ENCODE measurements at places on chromosomes 3 and 15.

DNA sequence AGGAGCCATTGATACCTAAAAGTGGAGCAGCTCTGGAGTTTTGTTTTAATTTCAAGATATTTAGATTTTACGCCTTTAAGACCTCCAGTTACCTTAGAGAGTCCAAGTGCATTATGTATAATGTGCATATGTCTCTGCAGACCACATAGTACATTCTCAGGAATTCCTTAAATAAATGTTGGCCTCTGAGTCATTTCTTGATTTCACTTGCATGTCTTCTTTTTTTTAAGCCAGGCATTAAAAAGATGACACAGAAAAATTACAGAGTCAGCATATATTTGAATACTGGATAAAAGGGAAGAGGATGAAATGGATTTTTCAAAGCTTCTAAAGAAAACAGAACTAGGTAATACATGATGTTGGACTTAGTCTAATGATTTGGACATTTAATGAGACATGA, 125.2 kb downstream of the TMCO5A start:
- no peak for DNase-seq

GRCh38 chr3:156317462-156318074, 197.2 kb downstream of the KCNAB1 start:
- DNase-seq = no peak

DNA sequence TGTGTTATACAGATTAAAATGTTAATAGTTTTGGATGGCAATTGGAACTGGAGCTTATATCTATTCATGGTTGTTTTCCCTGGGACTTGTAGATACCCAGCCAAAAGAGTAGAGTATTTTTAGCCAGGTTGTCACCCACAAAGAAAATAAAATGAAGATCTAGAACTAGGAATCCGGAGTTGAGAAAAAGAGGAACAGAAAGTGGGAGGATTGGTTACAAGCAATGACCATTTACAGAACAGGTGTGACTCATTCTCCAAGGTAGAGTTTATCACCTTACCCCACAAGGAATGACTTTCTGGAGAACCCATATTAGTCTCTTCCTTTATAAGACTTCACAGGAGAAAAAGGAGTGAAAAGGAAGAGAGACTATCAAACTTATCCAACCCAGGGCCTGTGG, 99.8 kb downstream of the TMEM108 start:
- no peak for DNase-seq

- no peak for DNase-seq
Measured at GRCh38 chr3:150913133-150913922, 8.1 kb upstream of the MINDY4B start.

DNA sequence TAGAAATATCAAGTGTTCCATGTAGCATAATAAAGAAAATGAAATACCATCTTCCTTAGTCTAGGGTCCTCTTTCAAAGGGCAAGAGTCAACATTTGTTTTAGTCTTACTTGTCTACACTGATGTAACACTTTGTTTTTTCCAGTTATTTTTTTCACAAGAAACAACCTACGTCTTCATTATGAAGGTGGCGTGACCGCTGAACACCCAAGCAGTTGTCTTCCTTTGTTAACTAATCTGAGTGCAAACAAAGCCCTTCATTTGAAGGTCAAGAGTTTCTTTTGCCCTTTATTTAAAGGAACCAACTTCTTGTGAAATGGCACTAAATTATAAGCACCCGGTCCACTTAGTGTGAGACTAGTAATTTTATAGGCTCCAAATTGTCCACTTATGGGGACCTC, 73.2 kb downstream of the CD47 start:
- DNase-seq = no peak

GRCh38 chr3:183954875-183955274, 62.8 kb downstream of the ABCC5 start:
- DNase-seq = no peak

GRCh38 chr3:7875925-7876324, 625.7 kb upstream of the LMCD1 start:
- no peak for DNase-seq

GRCh38 chr3:169390271-169390670, 273.2 kb downstream of the MECOM start:
- no peak for DNase-seq

DNA sequence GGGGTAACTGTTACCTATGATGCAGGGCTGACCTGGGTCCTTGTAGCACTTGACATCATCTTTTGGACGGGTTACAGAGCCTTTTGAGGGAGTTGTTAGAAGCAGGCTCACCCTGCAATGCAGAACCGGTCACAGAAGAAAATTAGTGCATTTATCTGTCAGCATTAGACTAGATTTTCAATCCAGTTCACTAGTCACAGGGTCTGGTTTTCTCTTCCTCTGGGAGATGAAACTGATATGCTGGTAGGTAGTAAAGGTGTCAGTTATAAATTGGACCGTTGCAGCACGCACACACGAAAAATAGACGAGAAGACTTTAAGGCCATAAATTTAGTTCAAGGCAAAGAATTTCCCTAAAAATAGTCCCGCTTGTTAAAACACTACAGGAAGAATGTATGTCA, 532.3 kb upstream of the ATP11B start:
- DNase-seq = no peak

DNA sequence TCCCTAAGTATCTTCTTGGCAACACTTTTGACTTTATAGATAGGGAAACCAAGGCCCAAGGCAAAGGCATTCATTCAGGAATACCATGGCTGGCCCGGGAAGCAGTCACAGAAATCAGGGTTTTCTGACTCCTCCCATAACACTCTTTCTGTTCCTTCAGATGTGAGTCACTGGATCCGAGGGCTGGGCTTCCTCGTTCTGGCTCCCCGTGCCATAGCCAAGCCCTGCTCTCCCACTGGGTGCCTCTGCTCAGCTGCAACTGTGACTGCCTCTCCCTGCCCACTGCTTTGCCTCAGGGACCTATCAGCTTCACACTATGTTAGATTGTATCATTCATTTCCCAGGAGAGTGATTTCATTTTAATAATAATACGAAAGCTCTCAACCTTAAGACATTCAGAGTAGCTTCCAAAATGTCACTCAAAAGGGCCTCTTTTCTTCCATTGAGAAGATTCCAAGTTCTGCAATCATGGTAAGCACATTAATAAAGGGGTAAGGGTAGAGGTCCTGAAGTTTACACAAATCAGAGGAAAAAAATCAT, 50.2 kb downstream of the GABRB3 start:
- no peak for DNase-seq

DNA sequence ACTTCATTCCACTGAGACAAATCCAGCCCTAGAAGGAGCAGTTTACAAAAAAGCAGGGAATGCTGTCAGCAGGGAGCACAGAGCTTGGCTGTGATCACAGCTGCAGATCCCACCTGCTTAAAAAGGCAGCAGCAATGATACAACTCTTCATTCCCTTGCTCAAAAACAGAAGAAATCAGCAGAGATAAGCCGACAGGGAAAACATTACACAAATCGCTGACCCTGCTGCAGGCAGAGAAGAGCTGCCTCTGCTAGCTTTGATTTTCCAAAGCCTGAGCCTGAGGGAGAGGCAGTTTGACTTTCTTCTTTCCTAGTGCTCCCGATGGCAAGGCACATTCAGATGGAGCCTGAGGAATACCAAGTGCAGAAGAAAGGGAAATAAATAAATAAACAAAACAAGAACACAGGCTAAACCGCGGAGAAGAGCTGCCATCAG, 80.2 kb downstream of the SHQ1 start:
- no peak for DNase-seq

GRCh38 chr15:94099574-94099960, 131.8 kb upstream of the MCTP2 start:
- no peak for DNase-seq

- DNase-seq = no peak
Measured at GRCh38 chr15:61946778-61947177, 113.5 kb downstream of the VPS13C start.

- DNase-seq = no peak
Measured at GRCh38 chr15:99085413-99086326, 19.2 kb upstream of the SYNM start.

- no peak for DNase-seq
Measured at GRCh38 chr15:58650102-58650501, 99.4 kb downstream of the ADAM10 start.

DNA sequence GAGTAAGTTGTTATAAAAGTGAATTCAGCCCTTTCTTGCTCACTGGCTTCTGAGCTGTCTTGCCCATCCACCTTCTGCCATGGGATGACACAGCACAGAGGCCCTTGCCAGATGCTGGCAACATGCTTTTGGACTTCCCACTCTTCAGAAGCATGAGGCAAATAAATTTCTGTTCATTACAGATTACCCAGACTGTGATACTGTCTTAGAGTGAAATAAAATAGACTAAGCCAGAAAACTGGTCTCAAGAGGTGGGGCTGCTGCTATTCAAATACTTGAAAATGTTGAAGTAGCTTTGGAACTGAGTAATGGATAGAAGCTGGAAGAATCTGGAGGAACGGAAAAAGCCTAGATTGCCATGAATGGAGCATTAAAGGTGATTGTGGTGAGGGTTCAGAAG, 170.4 kb downstream of the ZMAT3 start:
- DNase-seq = no peak

DNA sequence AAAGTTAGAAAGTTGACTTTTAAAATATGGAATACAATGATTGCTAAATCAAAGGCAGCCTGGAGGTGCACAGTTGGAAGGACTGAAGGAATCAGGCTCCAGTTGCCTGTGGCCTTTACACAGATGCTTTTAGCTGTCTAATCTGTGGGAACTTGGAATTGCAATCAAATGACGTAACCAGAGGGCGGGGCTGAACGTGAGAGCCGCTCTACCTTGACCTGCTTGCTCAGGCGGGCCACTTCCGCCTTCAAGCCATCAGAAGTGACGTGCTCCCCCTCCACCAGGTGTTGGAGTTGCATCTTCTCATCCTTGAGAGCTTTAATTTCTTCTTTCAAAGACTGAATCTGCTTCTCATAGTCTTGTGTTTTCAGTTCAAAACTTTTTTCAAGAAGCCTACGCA, 37.7 kb upstream of the GNB5 start:
- DNase-seq = no peak

DNA sequence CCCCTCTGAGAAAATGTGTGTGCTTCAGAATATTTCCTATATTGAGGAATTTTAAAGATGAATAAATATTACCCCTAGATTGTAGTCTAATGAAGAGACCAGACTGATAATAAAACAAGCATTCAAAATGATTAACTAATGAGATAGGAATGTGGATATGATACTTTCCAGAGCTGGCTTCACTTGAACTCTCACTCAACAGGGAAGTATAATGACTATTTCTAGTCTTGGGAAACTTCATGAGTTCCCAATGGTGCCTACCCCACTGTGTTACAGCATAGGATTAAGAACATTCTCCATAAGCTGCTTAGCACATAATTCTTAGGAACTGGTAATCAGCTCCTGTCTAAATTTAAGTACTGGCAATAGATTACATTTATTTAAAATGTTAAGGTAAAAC, 261.5 kb upstream of the ZNF385D start:
- no peak for DNase-seq

GRCh38 chr3:73546961-73547360, 77.8 kb downstream of the PDZRN3 start:
- no peak for DNase-seq

- DNase-seq = no peak
Measured at GRCh38 chr3:37862219-37862902, 681 bp downstream of the CTDSPL start.

GRCh38 chr3:65749066-65749465, 289.7 kb downstream of the MAGI1 start:
- DNase-seq = no peak

- DNase-seq = no peak
Measured at GRCh38 chr3:8665407-8665896, 20.9 kb upstream of the SSUH2 start.

Data from coronary artery (tissue), 2 donors.